ENCODE measurements at places on chromosomes 2 and 18. TPM values are rescaled to one million over a fixed set of nuclear protein-coding genes. Genes with fewer than 3 reads are reported as not detected.
A peak's percentile ranks its signal among the peaks of the same experiment; 100 is the strongest.

- no peak for DNase-seq
Measured at GRCh38 chr2:138238908-138239307, 262.7 kb upstream of the SPOPL start.

GRCh38 chr2:222440673-222441422 is 16.5 kb downstream of the SGPP2 start:
- peak; percentile 67 for DNase-seq

The RAB12 gene
- polyA plus RNA-seq: 65.1 TPM

DNA sequence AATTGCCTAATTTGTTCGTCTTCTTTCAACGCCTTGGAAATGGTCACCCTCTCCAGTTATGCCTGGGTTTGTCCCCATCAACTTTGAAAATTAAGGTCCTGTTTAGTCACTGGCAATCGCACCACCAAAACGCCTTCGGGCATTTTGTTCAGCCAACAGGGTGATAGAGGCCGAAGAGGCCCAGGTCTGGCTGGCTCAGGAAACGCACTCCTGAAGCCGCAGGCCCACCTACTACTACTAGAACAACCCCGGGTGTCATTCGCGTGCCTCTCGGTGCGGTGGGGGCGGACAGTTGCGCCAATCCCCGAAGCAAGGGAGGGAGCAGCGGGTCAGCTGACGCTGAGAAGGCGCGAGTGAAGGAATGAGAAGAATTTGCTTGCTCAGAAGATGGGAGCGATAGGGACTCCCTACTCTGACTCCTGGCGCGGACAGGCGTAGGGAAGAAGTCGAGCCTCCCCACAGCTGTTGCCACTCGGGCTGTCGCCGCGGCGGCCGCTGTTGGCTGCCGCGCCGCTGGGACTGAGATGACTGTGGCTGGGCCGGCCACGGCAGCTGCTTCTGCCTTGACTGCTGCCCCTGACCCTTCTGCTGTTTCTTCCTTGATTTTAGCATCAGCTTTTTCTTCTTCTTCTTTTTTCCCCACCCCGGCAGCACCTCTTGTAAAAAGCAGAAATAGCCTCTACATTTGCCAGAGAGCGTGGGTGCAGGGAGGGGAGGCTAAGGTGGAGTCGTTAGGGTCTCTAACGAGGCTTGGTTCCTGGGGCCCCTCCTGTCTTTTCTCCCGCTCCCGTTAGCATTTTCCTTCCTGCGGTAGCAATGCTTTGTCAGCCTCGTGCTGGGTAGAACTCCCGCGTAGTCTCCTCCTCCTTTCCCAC is 387.6 kb downstream of the FIGN start:
- peak; percentile 74 for DNase-seq

GRCh38 chr2:231464576-231465540 is 574 bp upstream of the NCL start:
- DNase-seq: peak; percentile 97

DNA sequence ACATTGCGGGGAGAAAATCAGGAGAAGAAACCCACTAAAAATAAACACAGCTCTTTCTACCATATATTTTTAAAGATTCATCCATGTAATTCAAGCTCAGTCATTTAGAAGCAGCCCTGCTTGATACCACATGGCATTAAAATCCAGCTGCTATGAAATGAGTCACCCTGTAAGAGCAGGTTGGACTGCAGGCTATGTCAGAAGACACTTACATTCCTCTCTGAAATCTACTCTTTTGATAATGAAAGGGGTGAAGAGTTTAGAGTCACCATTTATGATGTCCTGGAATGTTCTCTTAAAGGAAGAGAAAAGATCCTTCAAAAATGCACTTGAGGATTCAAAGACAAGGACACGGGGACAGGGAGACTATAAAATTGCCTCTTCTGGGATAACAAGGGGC is 100.6 kb upstream of the APCDD1 start:
- DNase-seq: no peak

DNA sequence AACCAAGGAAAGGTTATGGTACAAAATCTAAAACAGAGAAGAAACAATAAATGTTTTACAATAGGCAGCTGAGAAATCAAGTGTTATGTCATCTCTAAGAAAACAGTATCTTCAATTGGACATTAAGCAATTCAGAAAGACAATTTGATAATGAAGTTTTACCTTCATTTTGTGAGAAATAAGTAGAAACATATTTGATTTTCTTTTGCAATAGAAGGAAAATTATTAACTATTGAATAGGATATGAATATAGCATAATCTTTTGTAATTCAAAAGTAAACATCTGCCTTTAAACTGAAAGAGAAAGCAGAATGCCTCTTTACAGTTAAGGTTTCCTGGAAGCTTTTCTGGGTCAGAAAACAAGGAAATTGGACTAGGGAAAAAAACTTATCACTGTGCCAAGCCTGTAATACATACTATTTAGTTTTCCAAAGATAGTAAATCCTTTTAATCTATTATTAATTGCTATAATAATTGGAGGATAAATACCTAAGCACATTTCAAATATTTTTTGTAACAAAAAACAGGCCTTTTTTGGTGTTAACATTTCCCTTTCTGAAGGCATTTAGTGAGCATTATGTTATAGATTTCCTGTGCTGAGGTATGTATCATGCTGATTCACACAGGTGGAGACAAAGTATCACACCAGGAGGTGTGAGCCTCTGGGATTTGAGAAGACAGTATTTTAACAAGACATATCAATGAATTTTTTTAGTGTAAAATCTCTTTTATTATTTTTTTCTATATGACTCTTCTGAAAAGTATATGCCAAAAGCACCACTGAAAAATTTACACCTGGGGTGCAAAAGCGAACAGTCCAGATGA is 947.0 kb upstream of the CDH2 start:
- no peak for DNase-seq

GRCh38 chr18:11322716-11323115 is 173.3 kb upstream of the PIEZO2 start:
- DNase-seq: no peak
